ENCODE measurements at places on chromosomes 7 and 10.

DNA sequence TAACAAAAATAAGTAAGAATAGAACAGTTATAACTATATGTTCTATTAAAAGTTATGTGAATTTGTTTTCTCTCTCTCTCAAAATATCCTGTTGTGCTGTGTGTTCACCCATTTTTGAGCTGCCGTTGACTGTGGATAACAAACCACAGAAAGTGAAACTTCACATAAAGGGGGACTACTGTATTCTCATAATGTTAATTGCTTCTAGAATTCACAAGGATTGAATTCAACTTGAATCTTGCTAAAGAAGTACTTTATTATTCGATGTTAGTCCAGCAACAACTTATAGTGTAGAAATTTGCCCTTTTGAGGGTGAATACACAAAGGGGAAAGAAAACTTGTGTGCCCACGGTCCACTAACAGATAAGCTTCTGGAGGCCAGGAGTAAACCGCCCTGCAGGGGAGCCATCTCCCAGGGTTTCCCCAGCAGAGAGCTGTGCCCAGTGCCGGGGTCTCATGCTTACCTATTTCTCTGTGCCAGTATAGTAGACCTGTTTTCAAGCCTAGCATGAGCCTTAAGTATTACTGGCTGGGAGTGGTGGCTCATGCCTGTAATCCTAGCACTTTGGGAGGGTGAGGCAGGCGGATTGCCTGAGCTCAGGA, 87.1 kb downstream of the KAT6B start:
- no peak for DNase-seq

GRCh38 chr7:25598765-25599164, 370.5 kb upstream of the NPVF start:
- DNase-seq, result no peak

DNA sequence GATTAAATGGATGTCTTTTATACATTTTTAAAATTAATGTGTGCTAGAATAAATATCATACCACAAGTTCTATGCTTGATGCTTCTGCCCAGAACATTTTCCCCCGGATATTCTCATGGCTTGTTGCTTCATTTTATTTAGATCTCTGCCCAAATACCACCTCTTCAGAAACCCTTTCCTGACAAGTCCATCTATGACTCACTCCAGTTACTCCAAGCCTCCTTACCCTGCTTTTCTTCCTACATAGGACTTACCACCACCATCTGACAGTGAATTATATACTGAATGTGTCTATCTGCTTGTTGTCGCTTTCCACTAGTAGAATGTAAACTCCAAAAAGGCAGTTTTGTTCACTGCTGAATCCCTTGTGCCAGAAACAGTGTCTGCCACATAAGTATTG, 19.1 kb upstream of the ERVW-1 start:
- no peak for DNase-seq

DNA sequence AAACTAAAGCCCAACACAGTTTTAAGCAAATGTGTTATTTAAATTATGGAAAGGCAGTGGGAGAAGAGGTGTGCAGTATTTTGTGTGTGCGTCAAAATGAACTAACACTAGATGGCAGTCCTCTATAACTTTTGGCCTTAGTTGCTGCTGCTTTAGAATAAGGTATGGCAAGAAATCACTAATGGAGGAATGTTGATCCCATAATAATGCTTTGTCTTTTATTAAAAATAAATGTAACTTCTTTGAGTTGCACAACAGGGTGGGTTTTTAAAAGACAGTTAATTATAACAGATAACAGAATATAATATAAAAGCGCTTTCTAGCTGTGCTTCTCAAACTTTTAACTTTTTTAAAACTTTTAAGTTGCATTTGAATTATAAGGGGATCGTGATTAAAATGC, 56.4 kb downstream of the BBS9 start:
- no peak for DNase-seq

Data from stimulated activated CD8-positive, alpha-beta memory T cell treated with anti-CD3 and anti-CD28 coated beads, Interleukin-12 subunit alpha, Interleukin-12 subunit beta, amount 100 ng/mL, for 1 hour (primary cell).